Fibroblast of villous mesenchyme (primary cell): ENCODE measurements at places on chromosomes 3 and 15.

DNA sequence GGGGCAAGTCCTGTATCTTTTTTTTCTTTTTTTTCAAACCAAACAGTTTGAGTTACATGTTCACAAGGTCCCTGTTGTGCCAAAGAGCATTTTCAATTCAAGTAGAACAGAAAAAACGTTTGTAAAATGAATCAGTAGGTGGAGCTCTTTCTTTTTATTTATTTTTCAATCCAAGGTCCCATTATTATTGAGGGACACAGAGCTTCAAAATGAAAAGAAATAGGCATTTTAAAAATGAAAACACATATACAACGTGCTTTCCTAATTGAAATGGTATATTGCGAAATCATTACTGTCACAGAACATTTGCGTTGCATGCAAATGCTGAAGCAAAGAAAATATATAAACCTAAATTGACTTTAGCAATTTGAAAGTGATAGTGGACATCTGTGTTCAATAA lies 711.0 kb downstream of the MECOM start:
- peak; percentile 11 for DNase-seq

GRCh38 chr15:93087825-93088199 lies 1.2 kb downstream of the RGMA start:
- peak; percentile 64 for DNase-seq

DNA sequence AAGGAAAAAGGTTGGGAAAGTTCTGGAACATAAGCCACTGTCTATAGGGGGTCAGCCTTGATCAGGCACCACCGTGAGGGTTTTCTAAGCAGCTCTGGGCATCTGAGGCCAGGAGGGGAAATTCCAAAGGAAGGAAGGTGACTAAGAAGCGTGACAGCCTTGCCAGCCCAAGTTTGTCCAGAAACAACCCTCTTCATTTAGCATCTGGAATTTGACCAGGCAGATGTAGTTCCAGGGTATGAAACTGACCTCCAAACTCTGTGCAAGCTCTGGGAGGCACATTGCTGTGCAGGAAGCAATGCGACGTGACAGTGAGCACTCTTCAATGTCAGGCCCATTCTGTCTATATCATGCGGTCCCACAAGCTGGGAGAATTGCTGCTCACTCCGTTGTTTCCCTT lies 85.4 kb upstream of the TPM1 start:
- no peak for DNase-seq

DNA sequence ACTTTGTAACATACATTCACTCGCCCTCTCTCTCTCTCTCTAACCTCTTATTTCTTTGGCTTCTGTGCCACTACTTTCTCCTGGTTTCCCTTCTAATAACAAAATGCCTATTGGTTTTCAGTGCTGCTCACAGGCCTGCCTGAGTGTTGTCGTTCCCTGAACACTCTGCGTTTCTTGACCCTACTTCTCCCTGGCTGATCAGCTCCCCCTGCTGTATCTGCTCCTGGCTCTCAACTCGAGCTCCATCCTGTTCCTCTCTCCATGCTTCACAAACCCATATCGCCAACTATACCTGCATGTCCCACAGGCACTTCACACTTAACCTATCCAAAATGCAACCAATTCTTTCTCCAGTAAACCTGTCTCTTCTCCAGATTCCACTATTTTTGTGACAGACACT lies 111.4 kb downstream of the OPA1 start:
- peak; percentile 7 for DNase-seq

DNA sequence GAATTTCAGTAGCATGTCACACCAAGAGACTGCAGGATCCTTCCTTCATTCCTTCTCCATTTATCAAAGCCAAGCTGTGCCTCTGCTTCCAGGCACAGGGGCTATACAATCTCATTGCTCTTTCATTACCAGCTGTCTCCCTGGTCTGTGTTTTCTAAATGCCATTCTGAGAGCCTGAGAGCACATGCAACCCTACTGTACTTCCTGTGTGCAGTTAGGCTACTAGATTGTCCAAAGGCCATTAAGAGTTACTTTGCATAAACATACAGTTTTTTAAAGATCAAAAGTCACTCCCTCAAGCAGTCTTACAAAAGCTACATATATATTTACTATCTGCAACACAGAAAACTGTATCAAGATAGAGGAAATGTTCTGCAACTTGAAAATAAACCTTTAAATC lies 110.1 kb downstream of the CFAP44 start:
- DNase-seq = no peak

GRCh38 chr3:139832998-139833397 lies 102.0 kb upstream of the CLSTN2 start:
- DNase-seq = no peak

DNA sequence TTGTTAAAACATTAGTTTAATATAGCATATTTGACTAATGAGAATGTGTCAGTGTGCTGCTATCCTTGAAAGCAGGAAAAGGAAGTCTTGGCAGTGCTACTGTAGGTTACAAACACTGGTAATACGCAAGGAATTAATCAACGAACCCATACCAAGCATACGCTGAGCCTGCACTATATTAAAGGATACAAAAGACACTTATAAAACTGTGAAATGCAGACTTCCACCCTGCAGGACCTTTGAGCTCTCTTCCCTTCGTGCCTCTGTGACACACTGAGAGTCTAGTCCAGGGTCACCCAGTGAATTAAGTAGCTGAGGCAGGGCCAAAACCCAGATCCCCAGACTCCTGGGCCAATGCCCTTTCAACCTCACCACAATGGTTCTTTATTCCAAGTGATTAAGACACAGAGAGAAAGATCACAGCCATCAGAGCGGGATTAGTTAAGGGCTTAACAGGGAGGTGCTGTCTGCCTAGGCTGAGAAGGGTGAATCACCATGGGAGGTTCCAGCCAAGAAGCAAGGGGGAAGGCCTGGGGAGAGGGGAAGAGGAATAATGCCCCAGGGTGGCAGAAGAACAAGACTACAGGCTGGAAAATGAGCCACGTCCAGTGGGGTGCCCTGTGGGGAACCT lies 6.8 kb downstream of the ANXA2 start:
- peak; percentile 92 for DNase-seq

DNA sequence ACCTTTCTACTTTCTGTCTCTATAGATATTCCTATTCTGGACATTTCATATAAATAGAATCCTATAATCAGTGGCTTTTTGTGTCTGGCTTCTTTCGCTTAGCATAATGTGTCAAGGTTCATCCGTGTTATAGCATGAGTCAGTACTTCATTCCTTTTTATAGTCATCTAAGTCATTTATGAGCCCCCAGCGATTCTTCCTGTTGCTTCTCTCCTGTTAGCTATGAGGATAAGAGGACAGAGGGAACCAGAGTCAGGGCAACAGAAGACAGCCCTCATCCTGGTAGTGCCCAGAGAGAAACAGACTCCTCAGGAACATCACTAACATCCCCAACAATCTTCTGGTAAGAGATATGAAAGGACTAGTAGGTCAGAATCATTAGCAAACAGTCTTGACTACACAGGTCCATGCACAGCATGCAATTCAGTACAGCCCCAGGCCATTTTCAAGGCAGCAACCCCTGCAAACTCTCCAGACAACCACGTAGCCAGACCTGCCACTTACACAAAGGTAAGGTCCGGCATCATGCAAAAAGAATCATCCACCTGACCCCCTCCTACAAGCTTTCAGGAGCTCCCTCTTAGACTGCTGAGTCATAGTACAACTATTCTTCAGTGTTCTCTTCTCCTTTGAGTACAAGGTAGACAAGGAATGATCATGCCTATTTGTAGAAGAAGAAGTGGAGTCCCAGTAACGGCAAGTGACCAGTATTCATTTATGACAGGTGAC lies 91.5 kb downstream of the MYLK start:
- peak; percentile 78 for DNase-seq

- DNase-seq = peak; percentile 72
Measured at GRCh38 chr3:117036259-117036799, 326.8 kb downstream of the TUSC7 start.

GRCh38 chr3:150789451-150789850 lies 26.5 kb upstream of the SIAH2 start:
- DNase-seq = no peak

DNA sequence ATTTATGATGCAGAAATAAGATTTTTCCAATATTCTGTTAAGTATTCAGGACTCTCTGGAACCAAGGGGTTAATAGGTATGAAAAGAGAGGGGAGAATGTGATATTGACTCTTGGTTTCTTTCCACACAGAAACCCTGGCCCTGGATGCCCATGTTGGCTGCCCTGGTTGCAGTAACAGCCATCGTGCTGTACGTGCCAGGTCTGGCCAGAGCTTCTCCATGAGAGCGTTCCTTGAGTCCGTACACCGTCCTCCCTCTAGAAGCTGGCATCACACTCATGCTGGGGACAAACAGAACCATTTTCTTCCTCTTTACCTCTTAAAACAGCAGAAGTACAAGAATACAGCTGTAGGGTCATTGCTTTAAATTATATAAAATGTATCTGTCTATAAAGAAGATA lies 81.1 kb upstream of the FLNB start:
- no peak for DNase-seq

GRCh38 chr3:149771652-149772271 lies 19.5 kb upstream of the COMMD2 start:
- DNase-seq = peak; percentile 45

- no peak for DNase-seq
Measured at GRCh38 chr15:75033809-75034208, 10.4 kb downstream of the PPCDC start.

DNA sequence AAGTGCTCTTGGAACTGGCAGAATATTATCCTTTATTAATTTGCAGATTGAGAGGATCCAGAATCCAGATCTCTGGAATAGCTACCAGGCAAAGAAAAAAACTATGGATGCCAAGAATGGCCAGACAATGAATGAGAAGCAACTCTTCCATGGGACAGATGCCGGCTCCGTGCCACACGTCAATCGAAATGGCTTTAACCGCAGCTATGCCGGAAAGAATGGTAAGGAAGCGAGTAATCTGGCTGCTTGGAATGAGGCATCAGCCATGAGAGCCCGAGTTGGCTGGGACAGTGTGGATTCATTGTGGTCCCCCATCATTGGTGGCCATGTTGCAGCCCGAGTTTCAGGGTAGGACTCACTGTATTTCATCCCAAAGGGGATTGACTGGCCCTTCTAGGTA lies 47.1 kb downstream of the PARP14 start:
- no peak for DNase-seq

DNA sequence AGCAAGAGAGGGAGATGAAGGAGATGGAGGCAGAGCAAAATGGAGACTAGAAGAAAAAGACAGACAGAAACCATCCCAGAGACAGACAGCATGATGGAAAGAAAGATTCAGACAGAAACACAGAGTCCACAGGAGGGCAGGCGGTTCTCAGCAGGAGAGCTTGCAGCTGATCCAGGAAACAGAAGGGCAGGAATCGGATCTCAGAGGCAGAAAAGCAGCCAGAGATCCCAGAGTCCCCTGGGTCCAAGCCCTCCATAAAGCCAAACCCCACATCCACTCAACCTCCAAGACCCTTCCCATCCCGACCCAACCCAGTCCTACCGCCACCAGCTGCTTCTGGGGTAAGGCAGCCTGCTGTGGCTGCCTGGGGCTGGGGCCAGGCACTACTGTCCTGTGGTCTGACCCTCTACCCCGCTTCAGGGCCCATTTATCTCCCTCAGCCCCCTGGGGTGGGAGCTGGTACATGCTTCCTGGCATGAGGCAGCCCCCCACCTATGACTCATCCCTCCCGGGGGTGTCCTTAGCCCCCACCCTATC lies at the start of gene UCN2:
Gene UCN2, minus strand, starts transcription at position 400 of the 537 bp plus-strand sequence. CDS start 657 bp downstream, outside the sequence.
- DNase-seq = peak; percentile 18

- DNase-seq = peak; percentile 28
Measured at GRCh38 chr3:196513697-196514349, 1.3 kb downstream of the SMCO1 start.

- no peak for DNase-seq
Measured at GRCh38 chr3:43021186-43021585, 42.1 kb downstream of the GASK1A start.

DNA sequence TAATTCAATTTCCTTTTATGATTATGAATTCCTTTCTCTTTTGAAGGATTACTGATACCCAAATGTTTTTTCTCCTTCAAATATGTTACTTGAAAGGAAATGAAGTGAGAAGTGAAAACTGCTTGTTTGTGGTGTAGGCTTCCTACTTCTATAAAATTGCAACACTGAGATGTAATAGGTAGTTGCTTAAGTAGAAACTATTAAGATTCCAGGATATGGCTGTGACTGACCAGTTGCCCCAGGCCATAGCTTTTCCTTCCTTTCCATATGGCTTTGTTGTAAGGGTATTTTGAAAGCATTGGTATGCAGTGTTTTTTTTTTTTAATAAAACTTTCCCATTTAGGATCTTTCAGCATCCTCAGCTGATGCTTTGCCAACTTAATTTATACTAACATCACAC lies 28.5 kb downstream of the DNAJC13 start:
- peak; percentile 91 for DNase-seq

DNA sequence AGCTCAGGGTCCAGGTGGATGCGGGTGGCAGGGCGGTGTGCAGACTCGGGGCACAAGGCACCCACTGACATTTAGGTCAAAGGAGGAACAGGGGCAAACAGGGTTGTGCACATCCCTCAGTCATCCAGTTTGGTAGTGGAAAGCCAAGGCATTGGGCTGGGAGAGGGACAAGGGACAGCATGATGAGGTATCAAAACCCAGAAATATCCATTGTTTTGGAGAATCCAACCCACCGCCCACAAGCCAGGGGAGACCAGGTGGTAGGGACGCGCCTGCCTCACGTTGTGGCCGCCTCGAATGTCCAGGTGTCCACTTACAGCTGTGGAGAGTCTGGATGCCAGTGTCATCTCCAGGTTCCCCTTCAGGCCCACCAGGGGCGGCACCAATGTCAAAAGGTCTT lies 33.3 kb downstream of the SLC41A3 start:
- DNase-seq = no peak

DNA sequence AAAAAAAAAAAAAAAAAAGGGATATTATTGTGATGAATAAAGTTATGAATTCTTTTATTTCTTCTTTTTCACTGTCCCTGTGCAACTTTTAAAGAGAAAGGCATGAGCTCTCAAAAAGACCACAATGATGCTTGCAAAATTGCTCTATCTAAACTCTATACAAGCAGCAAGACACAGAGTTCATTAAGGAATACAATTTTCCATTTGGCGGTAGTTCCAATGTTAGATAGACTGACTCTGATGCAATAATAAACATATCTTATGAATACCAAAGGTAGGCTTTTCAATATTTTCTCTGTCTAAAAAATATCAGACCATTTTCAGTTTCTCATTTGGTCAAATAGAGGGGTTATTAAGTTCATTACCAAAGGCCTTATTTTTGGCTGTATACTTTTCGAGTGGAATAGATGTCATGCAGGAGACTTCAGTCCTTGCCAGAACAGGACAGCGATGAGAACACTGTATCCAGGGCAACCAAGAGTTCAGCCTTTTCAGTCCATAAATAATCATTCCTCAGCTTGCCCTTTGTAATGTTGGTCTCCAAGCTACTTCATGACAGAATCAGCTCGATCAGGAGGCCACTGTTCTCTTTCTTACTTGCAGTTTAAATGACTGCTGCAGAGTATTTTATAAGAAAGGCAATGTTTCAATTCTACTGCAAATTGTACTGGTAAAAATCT lies 162.9 kb upstream of the FAM3D start:
- no peak for DNase-seq
